ENCODE measurements at places on chromosomes 1 and 21. TPM values are rescaled to one million over a fixed set of nuclear protein-coding genes. Genes with fewer than 3 reads are reported as not detected.

The FAM72C gene
- total RNA-seq = 4.1 TPM

The KCNE2 gene
- total RNA-seq = not detected

The PGBD5 gene
- total RNA-seq = 3.6 TPM

The GJA5 gene
- not detected for total RNA-seq

The ATAD3B gene
- 73.1 TPM for total RNA-seq

The GNPAT gene
- total RNA-seq = 77.1 TPM

The PTPRF gene
- total RNA-seq = 61.3 TPM

The RBP7 gene
- total RNA-seq = 9.2 TPM

The LCE3E gene
- total RNA-seq = not detected

The RGS1 gene
- 79.0 TPM for total RNA-seq

The SLAMF8 gene
- not detected for total RNA-seq

The NBPF20 gene
- total RNA-seq = 1.7 TPM

The DPT gene
- total RNA-seq = not detected

The SUCO gene
- total RNA-seq = 12.7 TPM

The APCS gene
- total RNA-seq = not detected

The A3GALT2 gene
- not detected for total RNA-seq

The CLIC6 gene
- not detected for total RNA-seq

The GNG4 gene
- 3.4 TPM for total RNA-seq

The USP21 gene
- 3.3 TPM for total RNA-seq

The OR2T2 gene
- not detected for total RNA-seq

The GPR61 gene
- total RNA-seq = not detected

The PCP4L1 gene
- not detected for total RNA-seq

The ALDH4A1 gene
- total RNA-seq = 51.4 TPM

The ADCY10 gene
- total RNA-seq = not detected

The BLACAT1 gene
- total RNA-seq = 1.8 TPM

The PDC gene
- total RNA-seq = not detected

The SH2D5 gene
- total RNA-seq = 44.9 TPM

The ZFP69B gene
- total RNA-seq = 3.0 TPM

The VAV3 gene
- total RNA-seq = 0.34 TPM

The NR5A2 gene
- not detected for total RNA-seq

The TEX38 gene
- not detected for total RNA-seq

The DENND2D gene
- not detected for total RNA-seq

The ANKRD34A gene
- 2.5 TPM for total RNA-seq

The AGT gene
- total RNA-seq = not detected

The RGS16 gene
- total RNA-seq = not detected

The KCNN3 gene
- total RNA-seq = under 0.01 TPM

The S100A2 gene
- total RNA-seq = 10.6 TPM

The ST6GALNAC5 gene
- total RNA-seq = not detected

The TRIM67 gene
- total RNA-seq = not detected

The SPRR2E gene
- not detected for total RNA-seq

The NR0B2 gene
- not detected for total RNA-seq

The TNFRSF4 gene
- not detected for total RNA-seq

The ERG gene
- not detected for total RNA-seq

The SLC45A1 gene
- total RNA-seq = 3.6 TPM

The IGFN1 gene
- 29.1 TPM for total RNA-seq

The NBPF3 gene
- total RNA-seq = 7.5 TPM

The IFNLR1 gene
- 0.62 TPM for total RNA-seq

Data from G401 (cell line).